Esophagus mucosa (tissue), 1 donor: ENCODE measurements at places on chromosomes 12 and 14. TPM values are rescaled to one million over a fixed set of nuclear protein-coding genes. Genes with fewer than 3 reads are reported as not detected.

KRT86 gene
- not detected for total RNA-seq

GLT8D2 gene
- 0.88 TPM for total RNA-seq

IL31 gene
- not detected for total RNA-seq

OTX2 gene
- total RNA-seq: not detected

ADSS1 gene
- total RNA-seq: 5.7 TPM

ZNF268 gene
- 13.0 TPM for total RNA-seq

GSG1 gene
- not detected for total RNA-seq

FOXN4 gene
- total RNA-seq: not detected

TBC1D30 gene
- 0.72 TPM for total RNA-seq

CCDC38 gene
- total RNA-seq: not detected

PDE3A gene
- total RNA-seq: 0.56 TPM

UBR7 gene
- 13.4 TPM for total RNA-seq

ADAMTS20 gene
- total RNA-seq: not detected

PCED1B gene
- total RNA-seq: 1.7 TPM

SDS gene
- total RNA-seq: 0.20 TPM

BTG1 gene
- 119 TPM for total RNA-seq

COL2A1 gene
- total RNA-seq: not detected

LTBP2 gene
- total RNA-seq: 14.4 TPM

FAM186B gene
- total RNA-seq: 0.36 TPM

STAC3 gene
- total RNA-seq: 1.1 TPM

PLEK2 gene
- 24.5 TPM for total RNA-seq

USP44 gene
- not detected for total RNA-seq

IFT81 gene
- total RNA-seq: 2.5 TPM

MDM1 gene
- 5.3 TPM for total RNA-seq

GZMB gene
- 1.2 TPM for total RNA-seq

CLEC14A gene
- total RNA-seq: 4.1 TPM

HNF1A gene
- not detected for total RNA-seq

KRT75 gene
- total RNA-seq: 0.84 TPM

COX8C gene
- not detected for total RNA-seq

MYO1H gene
- total RNA-seq: 1.0 TPM

CYP27B1 gene
- 1.6 TPM for total RNA-seq

OR8S1 gene
- not detected for total RNA-seq

KRT73 gene
- total RNA-seq: not detected

TMTC1 gene
- 5.3 TPM for total RNA-seq

PMCH gene
- total RNA-seq: not detected

CDCA3 gene
- 13.9 TPM for total RNA-seq

HOTAIR gene
- total RNA-seq: not detected
